ENCODE measurements at places on chromosomes 4 and X.

DNA sequence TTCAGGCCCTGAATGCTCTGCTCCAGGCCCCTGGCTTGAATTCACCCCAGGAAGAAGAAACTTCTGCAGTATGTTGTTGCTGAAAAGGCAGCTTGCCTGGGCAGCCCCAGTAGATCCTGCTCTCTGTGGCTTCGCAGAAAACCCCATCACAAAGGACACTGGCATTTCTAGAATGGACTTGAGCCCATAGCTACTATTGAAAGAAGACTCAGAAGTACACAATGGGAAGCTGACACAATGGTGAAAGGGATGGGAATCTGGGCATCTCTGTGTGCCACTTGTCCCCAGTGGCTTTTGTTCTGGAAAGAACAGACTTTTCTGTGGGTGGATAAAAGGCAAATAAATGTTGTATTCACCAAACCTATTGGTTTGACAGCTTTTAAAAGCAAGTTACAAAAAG, 67.4 kb upstream of the SCML1 start:
- DNase-seq = no peak

- DNase-seq = no peak
Measured at GRCh38 chrX:109880629-109881028, 122.3 kb upstream of the TMEM164 start.

GRCh38 chr4:114758066-114758465, 159.5 kb downstream of the UGT8 start:
- no peak for DNase-seq

- DNase-seq = no peak
Measured at GRCh38 chr4:140857111-140857510, 100.9 kb upstream of the TBC1D9 start.

DNA sequence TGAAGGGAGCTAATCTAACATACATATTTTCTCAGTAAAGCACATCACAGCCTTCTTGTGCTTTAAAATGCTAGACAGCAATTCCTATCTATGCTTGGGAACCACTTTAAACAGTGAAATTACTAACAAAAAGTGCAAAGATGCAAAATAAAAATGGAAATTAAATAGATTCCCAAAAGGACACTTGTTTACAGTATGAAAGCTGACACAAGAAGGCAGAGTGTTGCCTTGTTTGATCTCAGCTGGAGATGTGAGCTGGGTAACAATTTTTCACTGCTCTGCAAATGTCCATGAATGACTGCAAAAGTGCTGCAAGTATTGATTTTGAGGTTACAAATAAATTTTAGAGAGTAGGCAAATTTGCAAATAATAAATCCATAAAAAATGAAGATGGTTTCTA, 22.3 kb downstream of the GRIA2 start:
- no peak for DNase-seq

DNA sequence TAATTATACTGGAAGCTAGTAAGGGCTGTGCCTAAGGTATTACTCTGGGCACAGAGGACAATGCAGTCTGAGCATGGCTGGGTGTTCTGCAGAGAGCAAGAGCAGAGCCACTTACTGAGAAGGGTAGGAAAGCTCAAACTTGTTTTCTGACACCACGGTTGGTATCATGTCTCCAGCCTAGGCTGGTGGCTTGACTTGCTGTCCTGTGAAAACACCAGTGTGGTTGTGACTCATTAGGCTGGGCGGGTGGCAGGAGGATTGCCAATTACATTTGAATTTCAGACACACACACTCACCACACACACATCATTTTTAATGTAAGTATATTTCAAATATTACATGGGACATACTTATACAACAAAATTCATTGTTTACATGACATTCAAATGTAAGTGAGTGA, 19.7 kb upstream of the MTM1 start:
- no peak for DNase-seq

DNA sequence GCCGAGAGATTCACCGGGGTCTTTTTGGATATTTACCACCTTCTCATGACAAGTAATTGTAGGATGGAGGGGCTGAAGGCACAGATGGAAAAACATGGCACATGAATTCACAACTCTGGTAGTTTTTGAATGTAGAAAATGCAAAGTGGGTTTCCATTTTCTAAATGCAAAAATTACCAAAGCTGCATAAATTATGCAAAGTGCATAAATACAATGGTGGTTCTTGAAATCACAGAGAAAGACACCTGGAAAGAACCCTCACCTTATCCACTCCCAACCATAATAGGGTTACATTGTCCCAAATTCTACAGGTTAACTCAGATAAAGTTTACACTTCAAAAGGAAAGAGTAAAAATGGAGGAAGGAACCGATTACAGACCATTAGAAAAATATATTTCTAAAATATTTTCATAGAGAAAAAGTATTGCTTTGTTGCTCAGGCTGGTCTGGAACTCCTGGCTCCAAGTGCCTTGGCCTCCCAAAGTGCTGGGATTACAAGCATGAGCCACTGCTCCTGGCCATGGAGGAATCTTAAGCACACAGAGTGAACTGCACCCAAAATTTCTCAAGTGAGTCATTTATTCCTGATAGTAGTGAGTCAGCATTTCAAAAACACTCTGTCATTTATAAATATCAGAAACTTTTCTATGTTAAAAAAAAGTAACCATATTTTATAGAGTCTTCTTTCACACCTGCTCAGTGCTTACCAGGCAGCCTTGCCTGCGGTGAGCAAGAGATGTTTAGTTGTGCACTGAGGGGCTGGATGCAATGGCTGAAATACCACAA, 101.4 kb downstream of the FIP1L1 start:
- no peak for DNase-seq

- no peak for DNase-seq
Measured at GRCh38 chrX:71637253-71637618, 18.9 kb upstream of the CXCR3 start.

- peak; percentile 84 for DNase-seq
Measured at GRCh38 chrX:56995271-56995994, at the start of gene SPIN3. Gene SPIN3 (minus strand): TSS chrX:56995541. CDS start chrX:56994947, 594 bp downstream.

- no peak for DNase-seq
Measured at GRCh38 chrX:8726031-8726652, 5.8 kb downstream of the ANOS1 start.

- no peak for DNase-seq
Measured at GRCh38 chrX:101686574-101686973, 26.9 kb upstream of the ARMCX2 start.

DNA sequence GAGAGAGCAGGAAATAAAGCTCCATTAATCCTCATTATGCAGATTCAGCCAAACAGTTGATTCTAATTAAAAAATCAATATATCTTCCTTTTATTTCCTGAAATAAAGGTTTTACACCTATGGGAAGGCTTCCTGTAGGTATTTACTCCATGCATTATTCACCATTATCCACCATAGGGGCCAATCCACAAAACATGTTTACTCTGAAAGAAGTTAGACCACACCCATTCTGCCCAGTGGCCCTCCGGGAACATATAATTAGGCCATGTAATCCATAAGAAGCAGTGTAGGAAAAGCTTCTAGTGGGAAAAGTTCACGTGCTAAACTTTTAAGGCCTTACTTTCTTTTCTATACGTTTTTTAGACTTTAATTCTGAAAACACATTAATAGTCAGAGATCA, 57.7 kb downstream of the SAT1 start:
- DNase-seq = no peak

DNA sequence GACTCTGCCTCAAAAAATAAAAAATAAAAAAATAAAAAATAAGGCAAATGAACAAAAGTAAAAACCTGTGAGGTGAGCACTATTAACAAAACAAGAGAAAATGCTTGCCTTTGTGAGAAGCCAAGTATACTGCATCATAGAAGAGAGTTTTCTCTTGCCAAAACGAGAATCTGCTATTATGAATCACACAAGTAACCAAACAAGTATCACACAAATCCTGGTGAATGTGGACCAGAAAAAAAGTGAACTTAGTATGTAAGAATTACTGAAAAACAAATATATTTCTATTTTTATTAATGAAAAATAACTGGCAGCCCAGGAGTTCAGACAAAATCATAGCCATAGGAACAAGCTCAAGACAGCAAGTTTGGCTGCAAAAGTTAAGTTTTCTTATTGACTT, 193.5 kb downstream of the PDGFC start:
- no peak for DNase-seq

DNA sequence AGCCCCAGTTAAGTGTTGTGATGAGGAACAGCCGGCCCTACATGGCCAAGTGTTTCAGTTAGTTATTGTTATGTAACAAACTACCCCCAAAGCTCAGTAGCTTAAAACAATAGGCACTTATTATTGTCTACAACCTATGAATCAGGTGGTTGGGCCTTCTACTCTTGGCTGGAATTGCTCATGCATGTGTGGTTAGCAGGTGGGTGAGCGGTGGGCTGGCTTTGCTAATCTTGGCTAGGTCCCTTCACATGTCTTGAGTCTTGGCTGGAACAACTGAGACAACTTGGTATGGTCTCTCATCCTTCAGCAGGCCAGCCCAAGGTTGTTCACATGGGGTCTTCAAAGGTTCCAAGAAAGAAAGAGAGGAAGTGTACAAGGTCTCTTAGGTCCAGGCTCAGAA, 54.5 kb upstream of the CHRNA9 start:
- no peak for DNase-seq

DNA sequence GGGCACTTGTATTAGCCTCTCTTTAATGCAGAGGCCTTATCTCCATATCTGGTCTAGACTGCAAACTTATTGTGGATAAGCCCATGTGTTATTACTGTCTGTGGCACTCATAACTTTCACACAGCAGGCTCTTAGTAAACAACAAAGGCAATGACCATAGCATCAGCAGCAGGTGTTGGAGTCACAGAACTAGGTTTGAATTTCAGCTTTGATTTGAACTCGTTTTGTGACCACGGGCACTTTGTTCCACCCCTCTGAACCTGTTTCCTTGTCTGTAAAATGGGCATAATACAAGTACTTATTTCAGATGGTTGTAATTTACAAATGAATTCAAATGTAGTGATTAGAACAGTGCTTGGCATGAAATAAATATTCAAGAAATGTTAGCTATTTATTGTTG, 121.8 kb upstream of the C1GALT1C1 start:
- no peak for DNase-seq

GRCh38 chr4:122815248-122815647, 11.4 kb upstream of the FGF2 start:
- DNase-seq = no peak

- no peak for DNase-seq
Measured at GRCh38 chr4:1767770-1768366, 25.2 kb upstream of the FGFR3 start.

DNA sequence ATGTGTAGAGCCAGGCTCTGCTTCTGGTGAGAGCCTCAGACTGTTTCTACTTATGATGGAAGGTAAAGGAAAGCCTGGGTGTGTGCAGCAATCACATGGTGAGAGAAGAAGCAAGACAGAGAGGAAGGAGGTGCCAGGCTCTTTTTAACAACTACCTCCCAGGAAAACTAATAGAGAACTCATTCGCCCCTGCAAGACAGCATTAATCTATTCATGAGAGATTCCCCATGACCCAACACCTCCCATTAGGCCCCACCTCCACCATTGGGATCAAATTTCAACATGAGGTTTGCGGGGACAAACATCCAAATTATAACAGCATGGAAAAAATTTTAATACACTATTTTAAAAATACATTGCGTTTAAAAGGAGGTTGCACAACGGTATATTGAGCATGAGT, 24.7 kb upstream of the GRIA3 start:
- no peak for DNase-seq

DNA sequence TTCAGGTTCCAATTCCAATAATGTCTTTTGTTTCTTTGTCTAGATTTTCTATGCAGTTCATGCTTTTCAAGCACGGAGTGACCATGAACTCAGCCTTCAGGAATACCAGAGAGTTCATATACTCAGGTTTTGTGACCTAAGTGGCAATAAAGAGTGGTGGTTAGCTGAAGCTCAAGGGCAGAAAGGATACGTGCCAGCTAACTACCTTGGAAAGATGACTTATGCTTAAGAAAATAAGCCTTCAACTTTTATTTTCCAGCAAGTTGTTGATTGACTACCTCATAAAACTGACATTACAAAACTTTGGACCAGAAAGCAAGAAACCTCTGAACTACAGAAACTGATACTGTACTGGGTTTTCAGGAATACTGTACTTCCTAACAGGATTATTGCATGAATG, 30.8 kb downstream of the INTS12 start:
- DNase-seq = no peak

- DNase-seq = peak; percentile 71
Measured at GRCh38 chr4:7805533-7806337, 133.9 kb downstream of the AFAP1 start.

GRCh38 chr4:1300466-1301455, 11.1 kb downstream of the MAEA start:
- DNase-seq = peak; percentile 70

- DNase-seq = no peak
Measured at GRCh38 chr4:1623400-1623799, 60.7 kb downstream of the FAM53A start.

GRCh38 chr4:31020363-31020762, 300.2 kb downstream of the PCDH7 start:
- no peak for DNase-seq

- DNase-seq = no peak
Measured at GRCh38 chr4:44351069-44351468, 97.5 kb downstream of the KCTD8 start.

DNA sequence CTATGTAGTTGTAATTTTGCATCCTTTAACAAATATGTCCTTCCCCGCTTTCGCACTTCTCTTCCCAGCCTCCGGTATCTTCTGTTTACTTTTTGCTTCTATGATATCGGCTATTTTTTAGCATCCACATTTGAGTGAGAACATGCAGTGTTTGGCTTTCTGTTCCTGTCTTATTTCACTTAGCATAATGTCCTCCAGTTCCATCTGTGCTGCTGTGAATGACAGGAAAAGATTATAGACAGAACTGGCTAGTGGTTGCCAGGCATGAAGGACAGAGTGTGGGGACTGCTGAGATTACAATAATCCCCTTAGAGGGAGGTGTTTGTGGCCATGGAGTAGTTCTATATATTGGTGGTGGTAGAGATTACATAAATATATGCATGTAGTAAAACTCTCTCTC, 588.6 kb downstream of the NLGN4X start:
- no peak for DNase-seq

DNA sequence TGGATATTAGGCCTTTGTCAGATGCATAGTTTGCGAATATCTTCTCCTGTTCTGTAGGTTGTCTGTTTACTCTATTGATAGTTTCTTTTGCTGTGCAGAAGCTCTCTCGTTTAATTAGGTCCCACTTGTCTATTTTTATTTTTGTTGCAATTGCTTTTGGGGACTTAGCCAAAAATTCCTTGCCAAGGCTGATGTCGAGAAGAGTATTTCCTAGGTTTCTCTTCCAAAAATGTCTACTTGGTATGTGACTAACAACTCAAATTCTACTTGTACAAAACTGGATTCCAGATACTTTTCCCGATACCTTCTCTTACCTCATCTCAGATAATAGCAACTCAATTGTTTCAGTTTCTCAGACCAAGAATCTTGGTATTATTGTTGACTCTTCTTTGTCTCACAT, 142.4 kb upstream of the GLRA2 start:
- no peak for DNase-seq

DNA sequence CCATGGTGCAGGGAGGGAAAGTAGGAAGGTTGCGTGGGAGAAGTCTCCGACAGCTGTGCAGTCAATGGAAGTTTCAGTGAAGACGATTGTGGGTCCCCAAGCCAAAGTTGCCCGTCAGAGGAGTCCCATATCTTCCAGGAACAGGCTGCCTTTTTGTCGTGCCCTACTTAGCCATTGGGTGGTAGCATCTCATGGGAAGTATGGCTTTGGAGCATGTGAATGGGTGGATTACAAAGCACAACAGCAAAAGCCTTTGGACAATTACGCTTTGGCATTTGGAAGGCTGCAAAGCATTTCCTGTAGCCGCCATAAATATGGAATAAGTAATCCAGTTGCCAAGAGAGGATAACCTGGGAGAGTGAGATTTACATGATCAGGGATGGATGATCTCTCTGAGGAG, 300.7 kb upstream of the BOD1L1 start:
- no peak for DNase-seq

- DNase-seq = no peak
Measured at GRCh38 chrX:7771788-7772438, 71.1 kb upstream of the VCX start.

Data from femur (tissue), 1 donor.